ENCODE measurements at places on chromosomes 7 and 10.

GRCh38 chr7:120998520-120998919 is 10.0 kb downstream of the CPED1 start:
- DNase-seq, result no peak

GRCh38 chr7:98134420-98135228 is 28.0 kb downstream of the LMTK2 start:
- no peak for DNase-seq

GRCh38 chr10:97781618-97782331 is 10.0 kb upstream of the SFRP5 start:
- no peak for DNase-seq

DNA sequence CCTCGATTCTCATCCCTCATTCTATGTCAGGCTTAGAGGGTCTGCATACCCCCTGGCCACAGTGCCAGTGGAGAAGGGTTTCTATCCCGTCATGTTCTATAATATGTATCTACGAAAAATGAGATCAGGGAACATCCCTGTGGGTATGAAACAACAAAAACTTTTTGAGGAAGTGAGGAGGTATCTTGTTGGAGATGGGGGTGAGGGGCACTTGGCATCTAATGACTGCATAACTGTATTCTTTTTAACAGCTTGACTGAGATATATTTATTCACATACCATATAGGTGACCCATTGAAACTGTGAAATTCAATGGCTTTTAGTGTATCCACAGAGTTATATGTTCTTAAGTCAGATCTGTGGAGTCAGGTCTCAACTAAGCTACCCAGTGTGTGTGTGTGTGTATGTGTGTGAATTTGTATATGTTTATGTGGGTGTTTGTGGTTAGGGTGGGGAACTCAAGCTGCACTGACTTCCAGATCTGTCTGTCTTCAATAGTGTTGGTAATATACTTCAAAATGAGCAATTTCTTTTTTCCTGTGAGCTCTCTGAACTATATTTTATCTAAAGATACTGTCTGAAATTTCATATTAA is 528.9 kb downstream of the CNTNAP2 start:
- DNase-seq, result no peak

DNA sequence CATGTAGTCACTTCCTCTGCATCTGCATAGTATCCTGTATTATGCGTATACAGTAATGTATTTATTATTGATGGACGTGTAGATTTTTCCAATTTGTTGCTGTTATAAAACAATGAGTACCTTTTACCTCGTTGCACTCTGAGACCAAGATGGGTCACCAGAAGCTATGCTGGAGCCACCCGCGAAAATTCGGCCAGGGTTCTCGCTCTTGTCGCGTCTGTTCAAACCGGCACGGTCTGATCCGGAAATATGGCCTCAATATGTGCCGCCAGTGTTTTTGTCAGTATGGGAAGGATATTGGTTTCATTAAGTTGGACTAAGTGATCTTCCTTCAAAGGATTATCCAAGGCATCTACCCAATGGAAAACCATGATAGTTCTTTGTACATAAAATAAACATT is 1.0 kb downstream of the PSMC2 start:
- DNase-seq, result no peak

DNA sequence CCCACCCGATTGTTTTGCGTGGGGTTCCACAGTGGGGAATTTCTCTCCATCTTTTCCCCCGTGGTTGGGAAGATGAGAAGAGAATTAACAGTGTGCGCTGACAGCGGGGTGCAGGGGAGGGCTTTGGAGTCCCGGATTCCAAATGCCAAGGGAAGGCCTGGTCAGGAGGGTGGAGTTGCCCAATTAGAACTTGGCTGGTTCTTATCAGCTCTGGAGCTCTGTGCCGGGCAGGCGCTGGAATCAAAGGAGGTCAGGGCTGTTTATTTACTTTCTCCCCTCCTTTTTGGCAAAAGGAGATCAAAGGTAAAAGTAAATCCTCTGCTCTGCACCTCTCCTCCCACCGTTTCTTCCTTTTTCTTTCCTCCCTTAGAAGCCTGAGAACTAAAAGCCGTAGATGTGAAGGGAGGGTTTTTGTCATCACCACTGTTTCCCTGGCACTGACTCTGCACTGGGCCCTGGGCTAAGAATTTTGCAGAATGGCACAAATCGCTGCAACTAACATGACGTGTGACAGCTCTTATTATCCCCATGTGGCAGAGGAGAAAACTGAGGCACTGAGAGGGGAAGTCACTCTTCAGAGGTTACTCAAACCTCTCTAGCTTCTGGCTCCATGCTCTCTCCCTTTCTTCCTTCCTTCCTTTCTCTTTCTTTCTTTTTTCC is 95.2 kb upstream of the ZNF716 start:
- no peak for DNase-seq

DNA sequence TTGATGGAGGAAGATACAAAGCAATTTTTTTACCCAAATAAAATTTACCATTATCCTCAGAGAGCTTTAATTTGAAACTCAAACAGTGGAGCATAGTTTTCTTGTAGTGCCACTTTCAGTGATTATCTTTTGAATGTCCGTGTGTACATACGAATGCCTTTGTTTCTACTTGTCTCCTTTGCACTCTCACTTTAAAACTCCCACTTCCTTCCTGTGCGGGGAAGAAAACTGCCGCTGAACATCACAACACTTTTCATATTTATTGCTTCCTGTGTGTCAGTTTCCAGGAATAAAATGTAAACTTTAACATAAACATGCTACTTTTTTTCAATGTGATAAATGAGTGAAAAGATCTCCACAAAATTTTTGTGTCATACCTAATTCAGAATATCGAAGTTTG is 102.4 kb downstream of the SEMA3A start:
- no peak for DNase-seq

DNA sequence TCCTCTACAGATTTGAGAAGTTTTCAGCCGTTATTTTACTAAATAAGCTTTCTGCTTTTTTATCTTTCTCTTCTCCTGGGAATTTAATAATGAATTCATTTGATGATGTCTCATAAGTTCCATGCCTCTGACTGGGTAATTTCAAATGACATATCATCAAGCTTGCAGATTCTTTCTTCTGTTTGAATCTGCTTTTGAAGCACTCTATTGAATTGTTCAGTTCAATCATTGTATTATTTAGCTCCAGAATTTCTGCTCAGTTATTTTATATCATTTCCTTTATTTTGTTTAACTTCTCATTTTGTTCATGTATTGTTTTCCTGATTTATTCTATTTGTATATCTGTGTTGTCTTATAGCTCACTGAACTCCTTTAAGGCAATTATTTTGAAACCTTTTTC is 196.9 kb upstream of the CNTNAP2 start:
- no peak for DNase-seq

Measured in AG04450 (cell line).